ENCODE measurements at places on chromosomes 2 and 18. TPM values are rescaled to one million over a fixed set of nuclear protein-coding genes. Genes with fewer than 3 reads are reported as not detected.

TLX2 gene
- not detected for polyA plus RNA-seq

DPP4 gene
- polyA plus RNA-seq: 1.3 TPM

ADD2 gene
- not detected for polyA plus RNA-seq

VWC2L gene
- polyA plus RNA-seq: not detected

PLB1 gene
- polyA plus RNA-seq: 5.2 TPM

TUBB8B gene
- polyA plus RNA-seq: 0.30 TPM

G6PC2 gene
- polyA plus RNA-seq: not detected

CHRNG gene
- not detected for polyA plus RNA-seq

AAMP gene
- 76.3 TPM for polyA plus RNA-seq

BCS1L gene
- 57.7 TPM for polyA plus RNA-seq

MARCHF4 gene
- polyA plus RNA-seq: 5.3 TPM

DNA sequence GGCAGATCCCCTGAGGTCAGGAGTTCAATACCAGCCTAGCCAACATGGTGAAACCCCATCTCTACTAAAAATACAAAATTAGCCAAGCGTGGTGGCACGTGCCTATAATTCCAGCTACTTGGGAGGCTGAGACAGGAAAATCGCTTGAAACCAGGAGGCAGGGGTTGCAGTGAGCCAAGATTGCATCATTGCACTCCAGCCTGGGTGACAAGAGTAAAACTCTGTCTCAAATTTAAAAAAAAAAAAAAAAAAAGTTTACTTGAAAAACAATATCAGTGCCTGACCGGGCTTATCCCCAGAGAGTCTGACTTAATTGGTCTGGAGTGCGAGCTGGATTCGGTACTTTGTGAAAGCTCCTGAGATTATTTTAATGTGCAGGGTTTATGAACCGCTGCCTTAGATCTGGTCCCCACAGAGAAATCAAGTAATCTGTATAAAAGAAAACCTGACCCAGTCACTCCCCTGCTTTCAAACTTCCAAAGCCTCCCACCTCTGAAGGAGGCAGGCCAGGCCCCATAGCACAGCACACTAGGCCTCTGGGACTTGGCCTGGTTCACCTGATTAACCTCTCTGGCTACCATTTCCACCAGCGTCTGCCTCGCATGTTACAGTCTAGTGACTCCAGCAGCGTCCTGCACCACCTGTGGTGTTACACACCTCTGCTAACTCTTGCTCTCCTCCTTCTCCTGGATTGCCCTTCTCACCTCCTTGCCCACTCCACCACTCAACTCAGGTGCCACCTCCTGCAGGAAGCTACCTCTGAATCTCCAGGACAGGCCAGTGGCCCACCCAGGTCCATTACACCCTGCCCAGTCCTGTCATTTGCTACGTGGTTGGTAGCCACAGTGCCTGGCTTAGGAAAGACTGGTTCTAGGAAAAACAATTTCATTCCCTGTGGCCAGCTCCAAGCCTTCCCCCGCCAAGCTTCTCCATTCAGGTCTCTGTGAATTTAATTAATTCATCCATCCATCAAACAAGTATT, 114.3 kb upstream of the PPP1CB start:
- no peak overlapping the region for H3K4me3 ChIP-seq
- H3K27ac ChIP-seq: no peak overlapping the region
- H3K4me1 ChIP-seq: peaks cover 13% of the 10 kb centered on the region
- H3K36me3 ChIP-seq: no peaks in the 10 kb centered on the region

GRCh38 chr2:71156573-71156972, 26.1 kb downstream of the MPHOSPH10 start:
- DNase-seq: no peak
- H3K27ac ChIP-seq: no peak overlapping the region
- no peaks in the 10 kb centered on the region for H3K4me1 ChIP-seq
- no peaks in the 10 kb centered on the region for H3K27me3 ChIP-seq
- no peak overlapping the region for H3K4me3 ChIP-seq

DNA sequence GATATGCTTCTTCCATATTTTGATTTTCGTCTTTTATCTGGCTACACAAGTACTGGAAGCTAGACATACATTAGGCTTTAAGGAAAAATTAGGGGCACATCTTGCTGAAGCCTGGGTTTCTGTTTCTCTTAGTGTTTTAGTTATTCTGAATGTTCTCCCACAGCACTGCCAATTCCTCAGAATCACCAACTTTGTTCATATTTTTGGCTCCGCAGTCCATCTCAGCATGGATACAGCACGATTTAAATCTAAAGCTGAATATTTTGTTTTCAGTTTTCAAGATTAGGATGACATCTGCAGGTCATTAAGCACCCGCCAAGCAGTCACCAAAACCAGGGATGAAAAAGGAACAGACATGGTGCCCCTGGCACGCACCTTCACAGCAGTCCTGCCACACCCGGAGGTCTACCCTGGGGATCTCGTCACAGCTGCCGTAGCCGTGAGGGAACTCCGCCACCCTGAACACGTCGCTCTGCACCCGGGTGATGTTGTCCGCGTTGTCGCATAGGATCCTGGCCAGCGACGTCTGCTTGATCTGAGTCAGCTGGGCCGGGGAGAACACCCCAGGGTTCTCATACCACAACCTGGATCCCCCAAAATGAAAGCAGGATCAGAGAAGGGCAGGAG, 101.2 kb downstream of the PXDN start:
- H3K36me3 ChIP-seq: peaks cover 11% of the 10 kb centered on the region
- H3K27ac ChIP-seq: no peak overlapping the region
- peaks cover 5% of the 10 kb centered on the region for H3K4me1 ChIP-seq
- no peaks in the 10 kb centered on the region for H3K27me3 ChIP-seq

DNA sequence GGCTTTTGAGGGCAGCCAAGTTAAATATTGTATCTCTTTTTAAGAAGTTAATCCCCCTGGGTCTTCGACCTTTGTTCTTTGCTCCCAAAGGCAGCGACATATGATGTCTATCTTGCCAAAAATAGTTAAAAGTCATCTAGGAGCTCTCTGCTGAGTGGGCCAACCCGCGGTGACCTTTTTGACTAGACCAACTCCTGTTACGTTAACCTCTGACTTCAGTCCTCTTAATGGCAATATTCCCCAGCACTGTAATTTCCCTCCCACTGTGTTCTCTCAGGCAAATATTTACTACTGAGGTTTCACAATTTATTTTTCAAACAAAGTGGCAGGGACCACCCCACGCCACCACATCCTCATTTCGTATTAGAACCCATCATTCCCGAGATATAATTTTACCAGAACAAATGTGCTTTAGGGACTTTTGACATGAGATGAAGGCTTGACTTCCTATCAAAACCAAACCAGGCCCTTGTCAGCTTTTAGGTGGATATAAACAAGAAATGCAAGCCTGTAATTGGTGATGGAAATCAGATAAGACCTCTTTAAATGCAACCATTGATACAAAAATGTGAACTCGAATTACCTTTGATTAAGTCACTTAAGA, 764.7 kb downstream of the SATB2 start:
- H3K27ac ChIP-seq: no peak overlapping the region
- H3K36me3 ChIP-seq: no peaks in the 10 kb centered on the region
- H3K27me3 ChIP-seq: no peaks in the 10 kb centered on the region
- no peaks in the 10 kb centered on the region for H3K4me1 ChIP-seq
- no peak for DNase-seq

DNA sequence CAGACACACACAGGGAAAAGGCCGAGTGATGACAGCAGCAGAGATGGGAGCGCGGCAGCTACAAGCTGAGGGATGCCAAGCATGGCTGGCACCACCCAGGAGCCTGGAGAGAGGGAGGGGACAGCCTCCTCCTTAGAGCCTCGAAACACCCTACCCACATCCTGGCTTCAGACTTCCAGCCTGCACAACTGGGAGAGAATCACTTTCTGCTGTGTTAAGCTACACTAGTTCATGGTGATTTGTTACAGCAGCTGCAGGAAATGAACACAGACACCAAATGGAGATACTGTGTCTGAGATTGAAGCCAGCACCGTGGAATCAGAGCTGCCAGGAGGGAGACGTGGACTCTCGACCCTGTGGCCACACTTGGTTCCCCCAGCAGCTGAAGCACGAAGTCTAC, 27.5 kb upstream of the FOSL2 start:
- no peak overlapping the region for H3K27ac ChIP-seq
- H3K4me3 ChIP-seq: no peak overlapping the region
- no peaks in the 10 kb centered on the region for H3K27me3 ChIP-seq
- no peaks in the 10 kb centered on the region for H3K4me1 ChIP-seq
- H3K36me3 ChIP-seq: no peaks in the 10 kb centered on the region

GRCh38 chr2:68420254-68420910, 46.7 kb downstream of the FBXO48 start:
- H3K36me3 ChIP-seq: no peaks in the 10 kb centered on the region
- DNase-seq: no peak
- H3K27ac ChIP-seq: no peak overlapping the region
- peaks cover 6% of the 10 kb centered on the region for H3K27me3 ChIP-seq

GRCh38 chr18:58785171-58785805, 79.4 kb upstream of the ZNF532 start:
- H3K27ac ChIP-seq: peak overlapping the region; percentile 96
- H3K4me1 ChIP-seq: peaks cover 46% of the 10 kb centered on the region
- peak; percentile 99 for DNase-seq
- peak overlapping the region; percentile 50 for H3K4me3 ChIP-seq

DNA sequence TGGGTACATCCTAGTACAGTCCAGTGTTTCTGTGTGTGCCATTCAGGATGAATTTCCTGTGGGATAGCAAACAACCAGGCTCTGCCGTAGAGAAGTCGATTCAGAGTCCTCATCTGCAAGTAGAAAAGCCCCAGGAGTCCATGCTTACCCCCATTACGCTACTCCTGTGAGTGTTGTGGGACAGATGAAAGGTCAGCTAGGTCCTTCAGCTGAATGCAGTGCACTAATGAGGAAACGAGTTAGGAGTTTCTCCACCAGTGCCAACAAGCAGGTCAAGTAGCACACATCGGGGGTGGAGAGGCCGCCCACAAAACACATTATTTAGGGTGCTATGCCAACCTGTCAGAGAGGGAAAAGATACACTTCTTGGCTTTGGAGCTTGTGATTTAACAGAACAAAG, 2.5 kb upstream of the GPR39 start:
- no peak overlapping the region for H3K4me3 ChIP-seq
- no peak overlapping the region for H3K27ac ChIP-seq
- no peaks in the 10 kb centered on the region for H3K36me3 ChIP-seq
- no peak for DNase-seq

DNA sequence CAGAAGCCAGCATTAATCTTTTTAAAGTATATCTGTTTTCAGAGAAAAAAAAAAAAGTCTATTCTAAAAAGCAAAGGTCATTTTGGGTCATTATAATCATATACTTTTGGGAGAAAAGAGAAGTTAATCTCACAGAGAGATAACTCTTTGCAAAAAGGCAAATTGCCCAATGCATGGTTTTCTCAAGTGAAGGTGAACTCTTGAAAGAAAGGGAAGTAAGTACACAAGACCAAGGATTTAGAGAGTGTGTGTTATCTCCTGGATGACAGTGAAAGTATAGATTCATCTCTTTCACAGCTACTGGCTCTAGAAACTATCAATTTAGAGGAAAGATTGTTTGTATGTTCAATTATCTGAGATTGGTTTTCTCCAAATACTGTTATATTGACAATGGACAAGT, 151.4 kb downstream of the CD8B2 start:
- H3K27ac ChIP-seq: no peak overlapping the region
- no peaks in the 10 kb centered on the region for H3K27me3 ChIP-seq
- no peak overlapping the region for H3K4me3 ChIP-seq
- DNase-seq: no peak
- no peaks in the 10 kb centered on the region for H3K4me1 ChIP-seq

GRCh38 chr2:180707175-180707883, 273.1 kb upstream of the UBE2E3 start:
- H3K4me3 ChIP-seq: no peak overlapping the region
- no peaks in the 10 kb centered on the region for H3K36me3 ChIP-seq
- H3K27ac ChIP-seq: no peak overlapping the region

DNA sequence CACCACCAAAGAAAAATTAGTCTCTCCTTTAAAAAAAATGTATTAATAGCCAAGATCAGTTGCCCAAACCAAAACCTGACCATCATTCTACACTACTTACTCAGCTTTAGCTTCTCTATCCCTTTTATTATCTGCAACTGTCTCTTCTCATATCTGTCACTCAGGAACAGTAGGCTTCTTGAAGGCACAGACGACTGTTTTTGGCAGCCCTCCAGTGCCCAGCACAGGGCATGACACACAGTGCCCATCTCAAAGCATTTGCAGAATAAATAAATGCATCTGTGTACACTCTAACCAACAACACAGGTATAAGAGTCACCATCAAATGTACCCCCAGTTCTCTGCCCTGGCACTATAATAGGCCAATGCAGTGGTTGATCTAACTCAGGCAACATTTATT, 117.2 kb downstream of the UXS1 start:
- no peaks in the 10 kb centered on the region for H3K36me3 ChIP-seq
- no peak for DNase-seq
- H3K27me3 ChIP-seq: no peaks in the 10 kb centered on the region
- no peak overlapping the region for H3K27ac ChIP-seq
- H3K4me3 ChIP-seq: no peak overlapping the region
- no peaks in the 10 kb centered on the region for H3K4me1 ChIP-seq

GRCh38 chr18:26650310-26651268, 102.2 kb upstream of the KCTD1 start:
- no peaks in the 10 kb centered on the region for H3K36me3 ChIP-seq
- H3K27me3 ChIP-seq: peaks cover 24% of the 10 kb centered on the region
- H3K4me1 ChIP-seq: peaks cover 6% of the 10 kb centered on the region
- H3K4me3 ChIP-seq: no peak overlapping the region

DNA sequence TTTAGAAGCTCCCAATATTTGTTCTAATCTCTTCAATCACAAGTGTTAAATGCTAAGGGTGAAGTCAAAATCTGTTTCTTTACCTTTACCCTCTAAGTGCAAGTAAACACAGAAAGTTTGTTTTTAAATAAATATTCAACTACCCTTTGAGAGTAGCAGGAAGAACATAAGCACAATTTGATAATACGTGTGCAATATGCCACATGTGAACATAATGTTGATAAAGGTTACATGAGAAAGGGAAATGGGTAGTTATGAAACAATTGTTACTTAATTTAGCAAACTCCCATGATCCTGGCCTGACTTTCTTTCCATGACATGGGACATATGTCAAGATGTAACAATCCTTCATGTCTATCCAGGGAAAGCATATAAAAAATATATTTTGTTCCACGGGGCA, 7.1 kb downstream of the SPRED2 start:
- H3K4me3 ChIP-seq: no peak overlapping the region
- DNase-seq: no peak
- no peak overlapping the region for H3K27ac ChIP-seq
- H3K36me3 ChIP-seq: no peaks in the 10 kb centered on the region

GRCh38 chr2:6580982-6581381, 284.7 kb downstream of the CMPK2 start:
- H3K27me3 ChIP-seq: no peaks in the 10 kb centered on the region
- no peak for DNase-seq

DNA sequence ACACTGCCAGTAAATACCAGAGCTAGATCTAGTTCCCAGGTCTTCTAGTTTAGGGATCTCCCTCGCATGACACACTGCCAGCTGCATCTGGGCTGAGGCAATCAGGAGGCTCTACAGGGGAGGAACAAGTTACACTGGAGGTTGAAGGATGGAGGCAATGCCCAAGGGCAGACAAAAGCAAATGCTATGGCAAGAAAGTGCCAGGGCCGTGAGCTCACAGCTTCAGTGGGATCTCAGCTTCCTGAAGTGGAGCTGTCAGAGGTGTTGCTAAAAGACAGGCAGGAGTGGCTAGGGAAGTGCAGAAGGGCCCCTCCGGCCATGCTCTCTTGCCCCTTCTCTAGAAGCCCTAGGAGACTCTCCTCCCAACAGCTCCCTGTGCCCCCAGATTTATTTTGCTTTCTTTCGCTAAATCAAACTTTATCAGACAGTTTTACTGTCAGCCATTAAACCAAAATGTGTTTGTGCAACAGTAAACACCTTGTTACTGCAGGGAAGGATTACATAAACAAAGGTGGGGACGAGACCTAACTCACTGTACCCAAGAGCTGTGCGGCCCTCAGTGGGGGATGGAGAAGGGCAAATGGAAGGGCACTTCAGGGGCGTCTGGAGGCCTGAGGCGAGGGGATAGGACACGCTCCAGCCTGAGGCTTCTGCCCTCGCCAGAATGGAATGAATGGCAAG, 39.4 kb upstream of the PKDCC start:
- no peaks in the 10 kb centered on the region for H3K27me3 ChIP-seq
- no peak overlapping the region for H3K27ac ChIP-seq
- no peak overlapping the region for H3K4me3 ChIP-seq

Measured in keratinocyte (primary cell).